ENCODE measurements at places on chromosomes 11 and 22.

- no peak for DNase-seq
Measured at GRCh38 chr11:130806746-130807145, 109.5 kb downstream of the SNX19 start.

GRCh38 chr11:122248131-122248530 lies 132.1 kb upstream of the BLID start:
- no peak for DNase-seq

GRCh38 chr11:27485930-27486773 lies 13.6 kb upstream of the LGR4 start:
- peak; percentile 71 for DNase-seq

GRCh38 chr11:61305417-61305816 lies 10.3 kb upstream of the VWCE start:
- no peak for DNase-seq

GRCh38 chr11:109902764-109903433 lies 190.3 kb upstream of the ZC3H12C start:
- no peak for DNase-seq

DNA sequence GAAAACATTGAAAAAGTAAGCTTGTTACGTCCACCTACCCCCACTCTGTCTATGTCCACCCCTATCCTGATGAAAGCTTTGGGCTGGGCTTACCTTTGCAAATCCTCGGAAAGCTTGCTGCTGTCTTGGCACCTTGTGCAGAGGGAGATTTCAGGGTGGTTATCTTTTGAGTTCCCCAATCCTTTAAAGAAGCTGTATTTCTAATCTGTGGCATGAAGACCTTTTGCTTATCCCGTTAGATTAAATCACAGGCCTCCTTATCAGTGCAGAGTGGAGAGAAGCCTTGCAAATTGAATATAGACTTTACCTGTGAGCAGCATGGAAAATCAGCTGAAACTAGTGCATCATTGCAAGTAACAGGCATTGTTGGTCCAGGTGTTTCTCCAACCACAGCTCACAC lies 580.6 kb upstream of the ANO5 start:
- DNase-seq, result no peak

DNA sequence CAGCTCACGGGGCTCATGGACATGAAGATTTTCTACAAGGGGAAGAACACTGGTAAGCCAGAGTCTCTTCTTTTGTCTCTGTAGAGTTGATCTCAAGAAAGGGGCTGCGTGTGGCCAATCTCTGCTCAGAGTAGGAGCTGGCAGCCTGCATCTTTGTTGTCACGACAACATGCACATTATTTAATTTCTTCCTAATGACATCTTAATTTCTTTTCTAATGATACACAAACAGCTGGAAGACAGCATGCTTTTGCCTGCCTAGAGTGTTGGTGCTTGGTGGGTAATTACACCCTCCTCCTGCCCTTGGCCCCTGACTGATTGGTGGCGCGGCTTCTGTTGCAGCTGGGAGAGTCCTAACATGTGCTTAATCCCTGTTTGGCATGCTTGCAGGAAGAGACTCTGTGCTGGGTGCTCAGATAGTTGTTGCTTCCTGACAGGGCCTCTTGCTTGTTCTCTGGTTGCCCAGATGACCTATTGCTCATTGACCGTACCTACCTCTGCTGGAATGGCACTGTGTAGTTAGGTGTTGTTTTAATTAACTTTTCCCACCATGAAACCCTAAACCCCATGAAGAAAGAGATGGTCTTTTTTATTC lies 106.9 kb upstream of the SORL1-AS1 start:
- DNase-seq, result no peak

GRCh38 chr22:27318516-27318915 lies 483.0 kb downstream of the MN1 start:
- DNase-seq, result peak; percentile 22

GRCh38 chr11:97794876-97795275 lies 1225.9 kb upstream of the CNTN5 start:
- DNase-seq, result no peak

DNA sequence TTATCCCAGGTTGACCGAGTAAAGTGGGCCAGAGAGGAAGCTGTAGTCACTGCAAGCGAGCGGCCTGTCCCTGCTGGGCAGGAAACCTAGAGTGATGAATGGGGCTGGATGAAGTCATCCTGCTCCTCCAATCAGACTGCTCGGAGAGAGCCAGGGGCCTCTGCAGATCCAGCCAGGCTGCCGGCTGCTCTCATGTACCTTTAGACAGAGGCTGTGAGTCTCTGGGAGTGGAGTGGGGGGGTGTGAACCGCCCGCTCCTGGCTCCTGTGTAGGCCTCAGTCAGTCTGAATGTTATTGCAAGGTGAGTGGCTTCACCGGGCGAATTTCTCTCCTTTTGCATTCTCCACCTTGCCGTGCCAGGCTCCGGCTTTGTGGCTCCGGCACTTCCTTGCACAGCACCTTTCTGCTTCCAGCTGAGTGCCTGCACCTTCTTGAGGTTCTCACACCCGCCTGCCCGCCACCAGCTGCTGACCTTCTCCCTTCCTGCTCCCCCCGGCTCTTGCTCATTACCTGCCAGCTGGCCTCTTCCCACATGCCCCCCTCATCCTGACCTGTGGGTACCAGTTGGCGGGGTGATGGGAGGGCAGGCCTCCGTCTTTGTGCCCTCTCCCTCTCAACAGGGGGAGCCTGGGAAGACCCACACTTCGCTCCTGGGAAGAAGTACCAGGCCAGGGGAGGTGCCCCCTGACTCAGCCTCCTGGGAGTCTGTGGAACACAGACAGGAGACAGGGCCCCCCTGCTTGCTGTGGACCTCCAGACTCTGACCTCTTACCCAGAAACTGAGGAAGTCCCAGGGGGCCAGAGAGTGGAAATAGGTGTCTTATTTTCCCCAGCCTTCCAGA lies 79.9 kb downstream of the GRAMD1B start:
- no peak for DNase-seq

DNA sequence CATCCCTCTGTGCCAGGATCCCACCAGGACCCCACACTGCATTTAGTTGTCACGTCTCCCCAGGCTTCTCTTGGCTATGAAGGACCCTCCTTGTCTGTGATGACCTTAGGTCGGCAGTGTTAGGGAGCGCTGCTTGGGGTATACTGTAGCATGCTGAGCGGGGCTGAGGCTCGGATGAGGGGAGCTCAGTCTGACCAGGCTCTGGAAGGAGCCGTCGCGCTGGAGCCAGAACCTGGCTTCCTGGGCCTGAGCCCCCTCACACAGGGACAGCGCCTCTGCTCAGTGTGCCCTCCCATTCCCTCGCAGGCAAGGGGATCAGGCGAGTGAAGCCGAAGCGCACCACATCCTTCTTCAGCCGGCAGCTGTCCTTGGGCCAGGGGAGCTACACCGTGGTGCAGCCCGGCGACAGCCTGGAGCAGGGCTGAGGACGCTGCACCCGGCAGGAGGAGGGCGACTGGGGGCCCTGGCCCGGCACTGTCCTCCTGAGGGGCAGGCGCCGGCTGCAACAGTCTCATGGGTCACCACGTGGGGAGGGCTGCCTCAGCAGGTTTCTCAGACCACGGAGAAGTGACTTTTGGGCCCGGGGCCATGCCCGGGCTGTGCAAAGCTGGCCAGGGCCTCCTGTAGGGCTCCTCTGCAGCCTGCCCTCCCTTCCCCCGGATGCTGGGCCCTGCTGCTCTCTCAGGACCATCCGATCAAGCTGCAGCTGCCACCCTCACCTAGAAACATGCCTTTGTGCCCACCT lies 11.5 kb upstream of the NEAT1 start:
- DNase-seq, result no peak

GRCh38 chr11:68325183-68325906 lies 13.0 kb downstream of the LRP5 start:
- DNase-seq, result no peak

GRCh38 chr11:10902301-10903063 lies 44.6 kb upstream of the ZBED5 start:
- peak; percentile 52 for DNase-seq

DNA sequence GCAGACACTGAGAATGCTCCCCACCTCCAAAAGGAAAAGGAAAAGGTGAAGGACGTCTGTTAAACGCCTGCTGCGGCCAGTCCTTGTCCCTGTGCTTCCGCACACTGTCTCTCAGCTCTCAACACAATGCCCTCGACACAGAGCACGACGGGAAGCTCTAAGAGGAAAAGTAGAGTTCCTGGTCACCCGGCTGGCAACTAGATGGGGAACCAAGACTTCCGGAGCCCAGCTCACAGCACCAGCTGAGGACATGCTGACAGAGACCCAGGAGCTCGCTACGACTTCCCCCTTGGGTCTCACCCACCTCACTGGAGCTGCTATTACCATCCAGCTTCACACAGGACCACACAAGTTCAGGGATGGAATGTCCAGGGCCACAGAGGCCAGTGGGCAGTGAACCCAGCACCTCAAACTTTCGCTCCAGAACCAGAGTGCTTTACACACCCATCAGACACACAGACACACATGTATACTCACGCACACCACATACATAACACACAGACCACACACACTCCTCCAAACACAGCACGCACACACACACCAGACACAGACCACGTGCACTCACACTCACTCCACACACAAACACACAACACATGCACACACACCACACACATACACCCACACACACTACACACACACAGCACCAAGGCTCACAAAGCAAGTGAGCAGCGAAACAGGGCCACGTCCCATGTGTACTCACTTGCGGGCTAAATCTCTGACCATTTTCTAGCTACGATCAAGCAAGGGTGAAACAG lies 9.6 kb downstream of the SULT4A1 start:
- DNase-seq, result no peak

DNA sequence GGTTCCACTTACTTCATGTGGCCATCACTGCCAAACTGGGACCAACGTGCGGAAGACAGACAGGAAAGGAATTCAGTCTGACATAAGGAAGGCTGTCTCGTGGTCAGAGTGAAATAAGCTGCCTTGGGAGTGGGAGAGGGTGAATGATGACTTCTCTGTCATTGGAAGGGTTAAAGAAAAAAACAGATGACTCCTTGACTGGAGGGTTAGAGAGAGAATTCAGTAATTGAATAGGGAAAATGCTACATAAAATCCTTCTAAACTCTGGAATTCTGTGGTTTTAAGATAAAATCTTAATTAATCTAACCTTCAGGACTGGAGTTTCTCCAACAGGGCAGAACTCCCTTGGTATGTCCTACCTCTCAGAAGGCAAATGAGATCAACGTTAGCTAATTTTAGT lies 33.8 kb downstream of the RAB30 start:
- DNase-seq, result no peak
